AG20443 (cell line): ENCODE measurements at places on chromosomes 12 and 14.
A peak's percentile ranks its signal among the peaks of the same experiment; 100 is the strongest.

DNA sequence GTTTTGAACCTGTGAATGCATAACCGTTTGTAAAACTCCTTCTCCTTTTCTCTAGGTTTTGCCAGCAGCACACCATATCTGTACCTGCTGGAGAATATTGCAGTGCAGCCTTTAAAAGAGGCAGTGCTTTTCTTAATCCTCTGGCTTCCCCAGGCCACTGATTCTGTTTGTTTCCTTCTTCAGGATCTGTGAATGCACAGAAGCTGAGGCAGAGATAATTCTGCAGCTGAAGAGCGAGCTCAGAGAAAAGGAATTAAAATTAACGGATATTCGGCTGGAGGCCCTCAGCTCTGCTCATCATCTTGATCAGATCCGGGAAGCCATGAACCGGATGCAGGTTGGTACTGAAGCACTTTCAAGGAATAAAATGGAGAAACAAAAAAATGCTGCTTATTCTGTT, 348.7 kb downstream of the NAV3 start:
- no peak for DNase-seq

- DNase-seq = peak; percentile 23
Observed at GRCh38 chr12:103645202-103645601, 58.1 kb downstream of the STAB2 start.

- peak; percentile 21 for DNase-seq
Observed at GRCh38 chr14:33210311-33210710, 271.6 kb downstream of the NPAS3 start.

DNA sequence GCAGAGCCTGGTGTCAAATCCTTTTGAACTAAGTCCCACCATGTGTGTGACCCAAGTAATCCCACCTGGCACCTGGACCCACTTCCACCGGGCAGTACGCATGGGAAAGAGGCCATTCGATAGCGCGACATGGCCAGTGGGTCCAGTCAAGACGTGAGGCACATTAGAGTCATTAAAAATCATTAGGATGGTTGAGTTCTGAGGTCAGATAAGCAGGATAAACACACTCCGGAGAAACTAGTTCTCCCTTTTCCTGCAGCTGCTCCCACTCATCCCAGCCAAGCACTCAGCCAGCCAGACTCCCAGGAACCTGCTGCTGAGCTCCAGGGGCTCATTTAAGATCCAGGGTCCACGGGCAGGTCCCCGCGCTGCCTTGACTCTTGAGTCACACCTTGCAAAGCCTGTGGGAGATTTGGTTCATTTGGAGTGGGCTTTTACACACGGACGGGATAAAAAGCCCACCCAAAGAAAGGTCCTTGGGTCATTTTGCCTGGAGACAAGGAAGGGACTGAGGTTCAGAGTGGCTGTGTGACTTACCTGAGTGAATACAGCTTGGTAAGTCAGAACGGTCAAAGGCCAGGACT, 313.9 kb downstream of the BCL11B start:
- no peak for DNase-seq

DNA sequence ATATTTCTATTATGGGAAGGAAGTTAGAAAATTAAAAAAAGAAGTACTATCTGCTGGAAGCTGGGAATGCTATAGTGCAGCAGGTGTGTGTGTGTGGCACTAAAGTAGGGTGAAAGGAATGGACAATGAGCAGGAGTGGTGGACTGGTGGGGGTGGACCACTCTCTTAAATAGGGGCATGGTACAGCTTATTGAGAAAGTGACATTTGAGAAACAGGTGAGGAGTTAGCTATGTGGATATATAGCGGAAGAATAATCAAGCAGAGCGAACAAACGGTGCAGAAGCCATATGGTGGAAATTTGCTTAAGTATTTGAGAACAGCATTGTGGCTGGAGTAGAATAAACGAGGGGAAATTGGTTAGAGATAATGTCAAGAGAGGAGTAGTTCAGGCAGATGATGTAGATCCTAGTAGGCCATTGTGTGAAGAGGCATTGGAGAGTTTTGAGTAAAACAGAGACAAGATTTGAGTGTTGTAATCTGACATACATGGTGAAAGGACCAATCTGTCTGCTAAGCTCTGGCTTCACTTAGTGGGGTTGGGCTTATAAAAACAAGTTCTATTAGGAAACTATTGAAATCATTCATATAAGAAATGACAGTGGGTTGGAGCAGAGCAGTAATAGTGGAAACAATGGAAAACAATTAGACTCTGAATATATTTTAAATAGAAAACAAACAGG, 149.2 kb upstream of the SYT10 start:
- no peak for DNase-seq

GRCh38 chr14:34237677-34238076, 224.4 kb downstream of the SPTSSA start:
- no peak for DNase-seq

DNA sequence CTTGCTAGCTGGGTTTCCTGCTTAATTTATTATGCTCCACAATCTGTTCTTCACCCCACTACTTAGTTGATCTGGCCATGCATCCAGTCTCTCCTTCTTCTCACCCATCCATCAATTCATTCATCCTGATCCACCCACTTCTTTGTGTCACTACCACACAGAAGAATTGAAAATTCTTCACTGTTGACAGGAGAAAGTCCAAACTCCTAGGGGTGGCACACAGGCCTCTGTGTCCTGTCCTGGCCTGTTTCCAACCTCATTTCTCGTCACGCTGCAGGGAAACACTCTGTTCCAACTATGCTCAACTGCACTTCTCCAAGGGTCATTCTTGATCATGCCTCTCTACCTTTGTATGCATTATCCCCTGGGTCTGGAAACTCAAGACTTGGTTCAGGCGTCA, 10.6 kb upstream of the KRT83 start:
- DNase-seq = no peak

GRCh38 chr14:68164711-68165113, 345.1 kb downstream of the RAD51B start:
- DNase-seq = no peak

- DNase-seq = no peak
Observed at GRCh38 chr12:2732290-2732689, 62.5 kb upstream of the FKBP4 start.

DNA sequence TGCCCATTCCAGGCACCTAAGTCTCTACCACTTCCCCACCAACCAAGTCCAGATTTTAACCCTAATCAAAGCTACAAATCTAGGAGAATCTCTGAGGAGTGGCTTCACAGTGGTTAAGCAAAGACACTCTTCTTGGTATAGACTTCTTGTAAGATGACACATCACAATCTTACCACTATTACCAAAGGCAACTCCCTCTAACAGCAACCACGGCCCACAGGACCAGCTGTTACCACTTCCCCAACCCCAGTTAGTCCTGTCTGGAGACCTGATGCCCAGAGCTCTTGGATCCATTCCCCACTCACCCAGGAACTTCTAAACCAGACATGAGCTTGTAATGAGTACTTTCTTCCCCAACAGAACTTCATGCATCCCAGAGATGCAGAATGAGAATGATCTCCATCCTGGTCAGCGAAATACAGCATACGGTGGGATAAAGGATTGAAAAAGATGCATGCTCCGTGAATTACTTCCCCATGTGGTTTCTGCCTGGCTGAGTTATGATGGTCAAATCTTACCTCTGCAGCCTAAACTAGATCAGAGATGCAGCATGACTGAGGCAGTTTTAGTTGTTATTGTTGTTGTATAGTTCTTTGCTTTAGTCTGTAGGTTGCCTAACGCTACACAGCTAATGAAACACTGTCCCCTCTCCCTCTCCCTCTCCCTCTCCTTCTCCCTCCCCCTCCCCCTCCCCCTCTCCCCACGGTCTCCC, 87.7 kb upstream of the FOXN3 start:
- DNase-seq = peak; percentile 75

GRCh38 chr12:15601210-15601800, 187.9 kb downstream of the EPS8 start:
- DNase-seq = peak; percentile 16

DNA sequence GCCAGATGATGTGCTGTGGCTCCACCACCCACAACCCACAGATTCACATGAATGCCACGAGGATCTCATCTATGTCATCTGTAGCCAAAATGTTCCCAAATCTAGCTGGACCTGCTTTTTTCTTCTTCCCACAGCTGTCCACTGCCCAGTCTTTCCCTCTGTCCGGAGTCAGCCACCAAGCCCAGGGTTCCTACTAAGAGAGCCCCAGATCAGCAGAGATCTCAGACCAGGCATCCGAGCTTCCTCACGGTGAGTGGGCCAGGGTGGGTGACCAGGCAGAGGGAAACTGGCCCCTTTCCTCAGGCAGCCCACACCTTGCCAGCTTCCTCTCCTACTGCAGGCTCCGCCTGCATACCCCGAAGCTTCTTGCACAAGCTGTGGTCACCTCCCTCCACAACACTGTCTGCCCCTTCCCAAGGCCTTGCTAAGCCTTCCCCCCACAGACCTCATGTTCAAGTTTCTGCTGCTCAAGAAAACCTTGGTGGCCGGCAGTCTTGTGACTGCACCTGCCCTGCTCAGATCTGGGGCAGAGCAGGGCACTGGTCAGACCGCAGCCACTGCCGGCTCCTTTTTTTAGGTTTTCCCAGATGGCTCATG, 81.4 kb downstream of the ACTN1 start:
- no peak for DNase-seq

DNA sequence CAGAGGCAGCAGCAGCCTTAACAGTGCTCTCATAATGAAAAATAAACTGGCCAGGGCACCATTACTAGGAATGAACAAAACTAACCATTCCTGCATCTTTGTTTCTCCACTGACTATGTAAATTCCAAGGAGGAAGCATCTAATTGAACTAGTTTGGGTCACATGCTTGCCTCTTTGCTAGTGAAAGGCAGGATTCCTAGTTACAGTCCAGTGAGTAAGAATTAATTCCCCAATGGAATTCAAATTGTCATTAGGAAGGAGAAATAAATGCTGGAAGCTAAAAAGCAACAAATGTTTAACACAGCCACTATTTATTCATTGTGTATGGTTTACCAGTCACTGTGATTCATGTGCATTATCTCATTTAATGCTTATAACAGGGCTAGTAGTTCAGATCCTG, 316.0 kb downstream of the CCDC91 start:
- peak; percentile 10 for DNase-seq

DNA sequence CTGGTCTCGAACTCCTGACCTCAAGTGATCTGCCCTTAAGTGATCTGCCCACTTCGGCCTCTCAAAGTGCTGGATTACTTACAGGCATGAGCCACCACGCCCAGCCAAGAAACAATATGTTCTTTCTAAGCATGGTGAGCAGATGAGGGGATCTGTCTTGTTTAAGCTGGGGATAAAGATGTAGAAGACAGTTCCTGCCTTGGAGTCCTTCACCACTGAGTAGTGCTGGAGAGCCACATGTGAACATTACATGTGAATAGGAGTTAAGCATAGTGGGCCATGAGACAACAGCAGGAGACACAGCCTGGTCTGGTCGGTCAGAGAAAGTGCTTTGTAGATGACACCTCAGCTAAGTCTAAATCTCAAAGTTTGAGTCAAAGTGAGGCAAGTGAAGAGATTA, 26.0 kb downstream of the TMBIM6 start:
- peak; percentile 15 for DNase-seq

- DNase-seq = no peak
Observed at GRCh38 chr14:93965946-93966474, 10.4 kb downstream of the ASB2 start.

- no peak for DNase-seq
Observed at GRCh38 chr14:54590481-54590880, 23.6 kb downstream of the SAMD4A start.

- no peak for DNase-seq
Observed at GRCh38 chr12:16608946-16609539, 3.1 kb upstream of the LMO3 start.

DNA sequence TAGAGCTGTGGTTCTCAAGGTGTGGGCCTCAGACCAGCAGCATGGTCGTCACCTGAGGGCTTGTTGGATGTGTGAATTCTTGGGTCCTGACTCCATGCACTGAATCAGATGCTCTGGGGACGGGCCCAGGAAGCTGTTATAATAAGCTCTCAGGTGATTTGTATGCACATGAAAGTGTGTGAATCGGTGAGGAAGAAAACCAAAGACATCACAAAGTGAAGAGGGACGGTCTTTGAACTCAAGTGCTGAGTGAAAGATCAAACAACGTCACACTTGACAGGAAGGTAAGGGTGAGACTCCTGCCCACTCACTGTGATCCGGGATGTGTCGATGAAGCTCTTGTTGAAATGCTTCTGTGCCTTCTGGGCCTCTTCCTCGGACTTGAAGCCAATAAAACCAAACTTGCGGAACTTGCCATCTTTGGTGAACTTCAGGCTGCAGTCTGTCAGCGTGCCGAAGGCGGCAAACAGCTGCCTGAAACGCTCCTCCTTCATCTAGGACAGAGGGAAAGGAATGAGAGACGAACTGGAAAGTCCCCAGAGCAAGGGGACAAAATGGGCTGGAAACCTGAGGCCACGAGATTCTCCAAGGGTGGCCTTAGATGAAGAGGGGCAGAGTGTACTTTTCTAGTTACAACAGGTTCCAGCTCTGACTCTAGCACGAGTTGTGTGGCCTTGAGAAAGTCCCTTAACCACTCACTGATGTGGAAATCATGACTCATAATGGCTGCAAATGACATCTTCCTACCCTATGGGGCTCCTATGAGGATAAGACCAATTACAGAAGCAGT, 4.0 kb downstream of the RBM19 start:
- DNase-seq = peak; percentile 23

DNA sequence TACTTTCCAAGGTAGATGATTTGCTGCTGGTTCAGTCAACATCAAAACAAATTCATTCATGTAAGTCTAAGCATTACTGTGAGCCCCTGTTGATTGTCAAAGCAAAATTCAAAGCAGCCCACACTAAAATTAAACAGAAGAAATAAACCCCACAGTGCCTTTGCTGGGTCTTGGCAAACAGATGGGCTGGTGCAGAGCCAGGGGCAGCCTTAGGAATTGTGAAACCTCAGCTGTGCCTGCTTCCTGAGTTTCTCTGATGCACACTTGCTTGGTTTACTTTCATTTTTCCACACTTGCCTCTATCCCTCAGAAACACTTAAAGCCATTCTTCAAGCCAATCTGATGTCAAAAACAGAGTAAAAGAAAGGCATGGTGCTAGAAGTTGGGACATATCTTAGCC, 6.6 kb upstream of the PLEKHG7 start:
- DNase-seq = peak; percentile 73

- DNase-seq = no peak
Observed at GRCh38 chr12:2194060-2194459, 141.3 kb downstream of the CACNA1C start.

GRCh38 chr14:55807053-55807880, 227.3 kb downstream of the KTN1 start:
- DNase-seq = peak; percentile 11

- no peak for DNase-seq
Observed at GRCh38 chr12:87779016-87779415, 250.2 kb downstream of the C12orf50 start.

DNA sequence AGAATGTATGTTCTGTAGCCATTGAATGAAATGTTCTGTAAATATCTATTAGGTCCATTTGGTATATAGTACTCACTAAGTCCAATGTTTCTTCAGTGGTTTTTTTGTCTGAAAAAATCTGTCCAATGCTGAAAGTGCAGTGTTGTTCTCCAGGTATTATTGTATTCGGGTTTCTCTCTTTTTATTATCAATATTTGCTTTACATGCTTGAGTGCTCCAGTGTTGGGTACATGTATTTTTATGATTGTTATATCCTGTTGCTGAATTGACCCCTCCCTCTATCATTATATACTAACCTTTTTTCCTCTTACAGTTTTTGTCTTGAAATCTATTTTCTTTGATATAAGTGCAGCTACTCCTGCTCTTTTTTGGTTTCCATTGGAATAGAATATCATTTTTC, 382.2 kb downstream of the CCER1 start:
- DNase-seq = no peak
